ENCODE measurements at places on chromosomes 6 and 20.

DNA sequence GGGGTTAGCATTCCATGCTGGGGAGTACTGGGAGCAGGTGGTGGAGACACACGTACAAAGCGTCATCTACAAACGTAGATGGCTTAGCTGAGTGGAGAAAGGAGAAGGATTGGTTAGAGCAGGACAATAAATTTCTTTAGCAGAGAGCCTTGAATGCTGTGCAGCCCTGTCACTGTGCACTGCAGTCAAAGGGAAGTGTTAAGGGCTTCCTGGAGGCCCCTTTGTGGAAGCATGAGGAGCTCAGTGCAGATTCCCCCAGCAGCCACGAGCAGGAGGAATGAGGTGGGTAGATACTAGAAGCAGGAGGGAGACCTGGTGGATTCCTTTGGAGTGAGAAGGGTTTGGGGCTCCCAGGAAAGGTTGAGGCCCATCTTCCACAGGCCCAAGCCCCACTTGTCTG, 6.1 kb upstream of the TREML4 start:
- no peak overlapping the region for H3K4me3 ChIP-seq
- no peaks in the 10 kb centered on the region for H3K36me3 ChIP-seq
- peaks cover 12% of the 10 kb centered on the region for H3K4me1 ChIP-seq
- DNase-seq = no peak

DNA sequence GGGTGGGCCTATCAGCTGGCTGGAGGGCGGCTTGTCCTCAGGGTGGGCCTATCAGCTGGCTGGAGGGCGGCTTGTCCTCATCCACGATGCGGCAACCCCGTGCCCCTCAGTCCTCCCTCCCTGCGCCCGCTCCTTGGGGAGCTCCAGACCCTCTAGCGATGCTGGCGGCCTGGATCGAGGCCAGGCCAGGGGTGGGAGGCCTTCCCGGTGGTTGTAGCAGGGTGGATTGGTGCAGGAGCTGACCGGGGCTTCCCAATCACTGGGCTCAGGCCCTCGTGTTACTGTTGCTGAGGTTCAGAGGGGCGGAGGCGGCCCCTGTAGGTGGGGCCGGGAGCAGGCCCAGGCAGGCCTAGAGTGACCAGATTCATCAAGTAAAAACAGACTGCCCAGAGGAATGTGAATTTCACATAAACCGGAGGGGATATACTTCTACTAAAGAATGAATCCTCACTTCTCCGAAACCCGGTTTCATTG, 8.8 kb downstream of the SLC17A9 start:
- no peaks in the 10 kb centered on the region for H3K36me3 ChIP-seq
- H3K27me3 ChIP-seq = peaks cover 9% of the 10 kb centered on the region
- no peak for DNase-seq
- no peak overlapping the region for H3K27ac ChIP-seq
- no peak overlapping the region for H3K4me3 ChIP-seq

GRCh38 chr6:11950109-11950508, 62.0 kb upstream of the HIVEP1 start:
- H3K4me3 ChIP-seq = no peak overlapping the region
- DNase-seq = no peak
- H3K27ac ChIP-seq = no peak overlapping the region
- no peaks in the 10 kb centered on the region for H3K27me3 ChIP-seq

- no peaks in the 10 kb centered on the region for H3K27me3 ChIP-seq
- H3K4me1 ChIP-seq = no peaks in the 10 kb centered on the region
- H3K27ac ChIP-seq = no peak overlapping the region
- no peak overlapping the region for H3K4me3 ChIP-seq
- no peaks in the 10 kb centered on the region for H3K36me3 ChIP-seq
Measured at GRCh38 chr6:170365593-170365992, 59.0 kb downstream of the FAM120B start.

DNA sequence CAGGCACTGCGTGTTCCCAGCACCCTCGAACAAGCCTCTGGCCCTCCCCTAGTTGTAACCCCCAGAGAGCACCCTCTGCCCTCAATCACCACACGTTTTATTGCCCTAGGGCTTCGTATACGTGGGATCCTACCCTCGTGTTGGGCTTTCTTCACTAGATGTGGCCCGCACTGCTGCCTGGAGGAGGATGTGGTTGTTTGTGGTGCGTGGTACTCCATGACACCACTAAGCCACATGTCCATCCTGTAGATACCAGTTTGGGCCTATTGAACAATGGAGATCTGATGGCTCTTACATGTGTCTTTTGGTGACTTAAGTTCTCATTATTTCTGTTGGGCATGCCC, 17.0 kb downstream of the SLC2A4RG start:
- H3K27me3 ChIP-seq = no peaks in the 10 kb centered on the region
- no peak overlapping the region for H3K27ac ChIP-seq
- no peak overlapping the region for H3K4me3 ChIP-seq
- H3K4me1 ChIP-seq = no peaks in the 10 kb centered on the region
